Karpas-422 (cell line): ENCODE measurements at places on chromosomes 7 and 10.
A peak's percentile ranks its signal among the peaks of the same experiment; 100 is the strongest.

- no peak for DNase-seq
Observed at GRCh38 chr10:100999742-101000126, at the start of gene LZTS2. Gene LZTS2, plus strand, starts transcription at chr10:100999808. Its CDS starts 2,731 bp downstream, at chr10:101002539.

GRCh38 chr7:45145881-45146280 is 11.7 kb upstream of the RAMP3 start:
- no peak for DNase-seq

GRCh38 chr10:132608511-132609195 is 71.1 kb downstream of the INPP5A start:
- DNase-seq, result no peak

- DNase-seq, result no peak
Observed at GRCh38 chr7:7486362-7486761, 49.3 kb downstream of the COL28A1 start.

- DNase-seq, result no peak
Observed at GRCh38 chr10:80633383-80633860, 95.7 kb downstream of the SH2D4B start.

DNA sequence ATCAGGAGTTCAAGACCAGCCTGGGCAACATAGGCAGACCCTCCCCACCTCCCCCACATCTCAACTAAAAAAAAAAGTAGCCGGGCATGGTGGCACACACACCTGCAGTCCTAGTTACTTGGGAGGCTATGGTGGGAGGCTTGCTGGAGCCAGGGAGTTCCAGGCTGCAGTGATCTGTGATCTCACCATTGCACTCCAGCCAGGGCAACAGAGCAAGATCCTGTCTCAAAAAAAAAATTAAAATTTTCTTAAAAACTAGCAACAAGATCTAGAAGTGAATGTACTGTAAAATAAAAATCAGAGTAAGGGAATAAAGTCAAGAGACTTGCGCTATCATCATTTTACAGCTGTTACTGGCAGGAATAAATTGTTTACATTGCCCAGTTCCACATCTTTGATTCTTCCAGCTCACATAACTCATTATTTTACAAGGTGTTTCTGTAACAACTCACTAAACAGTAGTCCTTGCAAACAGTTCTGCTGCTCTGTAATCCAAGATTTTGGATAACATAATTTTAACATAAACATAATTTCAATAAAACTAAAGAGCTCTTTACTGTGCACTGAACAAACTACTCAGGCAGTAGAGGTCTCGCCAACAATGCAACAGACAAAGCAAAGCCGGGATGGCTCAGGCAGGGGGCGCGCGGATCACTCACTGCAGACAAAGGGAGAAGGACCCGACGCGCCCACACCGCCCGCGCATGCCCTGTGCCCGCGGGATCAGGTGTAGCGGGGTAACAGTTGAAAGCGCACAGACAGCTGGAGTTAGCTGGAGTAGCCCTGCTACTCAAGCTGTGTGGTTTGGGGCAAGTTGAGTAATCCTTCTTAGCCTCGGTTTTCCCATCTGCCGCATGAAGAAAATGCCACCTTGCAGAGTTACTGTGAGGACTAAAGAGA is 73.3 kb upstream of the NFE2L3 start:
- DNase-seq, result peak; percentile 84

- DNase-seq, result no peak
Observed at GRCh38 chr7:151867912-151868311, 9.0 kb downstream of the PRKAG2 start.

- DNase-seq, result no peak
Observed at GRCh38 chr10:71218046-71218650, 5.8 kb downstream of the UNC5B start.

GRCh38 chr7:88331322-88331721 is 24.6 kb upstream of the STEAP4 start:
- DNase-seq, result no peak

DNA sequence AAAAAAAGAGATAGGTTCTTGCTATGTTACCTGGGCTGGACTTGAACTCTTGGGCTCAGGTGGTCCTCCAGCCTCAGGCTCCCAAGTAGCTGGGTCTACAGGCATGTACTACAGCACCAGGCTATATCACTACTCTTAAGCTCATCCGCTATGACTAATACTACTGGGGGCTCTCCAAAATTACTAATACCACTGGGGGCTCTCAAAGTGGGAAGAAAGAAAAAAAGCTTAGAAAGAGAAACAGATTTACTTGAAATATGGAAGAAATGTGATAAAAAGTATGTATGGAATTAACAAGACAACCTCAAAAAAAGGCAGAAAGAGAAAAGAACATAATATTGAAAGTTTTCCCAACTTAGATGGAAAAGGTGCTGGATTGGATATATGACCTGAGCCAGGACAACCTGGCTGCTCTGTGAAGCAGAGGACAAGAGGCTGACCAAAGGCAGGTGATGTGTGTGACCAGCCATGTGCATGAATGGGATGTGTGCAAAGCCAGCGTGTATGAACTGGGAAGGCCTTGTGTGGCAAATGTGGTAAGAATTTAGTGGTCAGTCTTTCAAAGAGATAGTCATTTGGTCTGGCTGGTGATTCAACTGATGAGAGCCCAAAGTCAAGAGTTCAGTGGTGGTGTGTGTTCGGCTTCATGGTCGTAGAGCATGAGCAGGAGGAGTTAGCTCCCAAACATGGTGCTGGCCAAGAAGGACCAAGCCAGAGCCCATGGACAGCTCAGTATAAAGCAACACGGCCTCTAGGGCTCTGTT is 232.4 kb upstream of the KLF14 start:
- no peak for DNase-seq

DNA sequence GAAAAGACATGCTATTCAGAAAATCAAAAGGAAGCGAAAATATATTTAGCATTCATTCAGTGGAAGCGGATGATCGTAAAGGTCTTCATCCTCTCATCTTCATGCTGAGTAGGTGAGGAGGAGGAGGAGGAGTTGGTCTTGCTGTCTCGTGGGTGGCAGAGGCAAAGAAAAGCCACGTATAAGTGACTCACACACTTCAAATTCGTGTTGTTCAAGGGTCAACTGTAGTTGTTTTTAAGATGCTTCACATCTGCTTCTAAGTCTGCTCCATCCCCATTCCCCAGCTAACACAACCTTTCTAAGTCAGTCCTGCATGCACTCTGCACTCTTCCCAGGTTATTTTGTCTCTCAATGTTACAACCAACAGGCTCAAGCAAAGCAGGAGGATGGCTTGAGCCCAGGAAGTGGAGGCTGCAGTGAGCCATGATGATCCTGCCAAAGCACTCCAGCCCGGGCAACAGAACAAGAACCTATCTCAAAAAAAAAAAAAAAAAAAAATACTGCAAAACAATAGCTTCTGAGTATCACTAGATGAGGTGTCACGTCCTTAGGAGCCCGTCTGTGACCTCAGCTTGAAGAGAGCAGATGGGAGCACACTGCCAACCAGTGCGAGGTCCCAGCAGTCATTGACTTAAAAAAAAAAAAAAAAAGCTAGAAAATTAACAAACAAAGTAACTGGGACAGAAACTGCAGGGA is 70.5 kb downstream of the SFMBT2 start:
- no peak for DNase-seq

GRCh38 chr10:90089719-90090118 is 388.3 kb downstream of the KIF20B start:
- DNase-seq, result no peak

DNA sequence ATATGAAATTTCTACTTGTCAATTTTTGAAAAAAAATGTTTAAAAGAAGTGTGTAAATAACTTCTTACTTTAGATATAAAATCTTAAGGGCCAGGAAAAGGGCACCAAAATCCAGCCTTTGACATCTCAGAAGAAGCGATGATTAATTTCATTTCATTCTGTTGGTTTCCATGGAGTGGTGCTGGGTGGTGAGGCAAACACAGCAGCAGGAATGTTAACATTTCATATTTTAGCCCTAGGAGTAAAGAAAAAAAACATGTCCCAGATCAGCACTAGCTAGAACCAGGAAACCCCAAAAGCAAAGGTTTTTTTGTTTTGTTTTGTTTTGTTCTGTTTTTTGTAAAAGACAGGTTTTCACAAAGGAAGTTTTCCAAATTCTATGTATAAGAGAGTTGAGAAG is 298.8 kb upstream of the C7orf33 start:
- no peak for DNase-seq
